CD4-positive, alpha-beta memory T cell (primary cell): ENCODE measurements at places on chromosomes 1 and 21. TPM values are rescaled to one million over a fixed set of nuclear protein-coding genes. Genes with fewer than 3 reads are reported as not detected.

DNA sequence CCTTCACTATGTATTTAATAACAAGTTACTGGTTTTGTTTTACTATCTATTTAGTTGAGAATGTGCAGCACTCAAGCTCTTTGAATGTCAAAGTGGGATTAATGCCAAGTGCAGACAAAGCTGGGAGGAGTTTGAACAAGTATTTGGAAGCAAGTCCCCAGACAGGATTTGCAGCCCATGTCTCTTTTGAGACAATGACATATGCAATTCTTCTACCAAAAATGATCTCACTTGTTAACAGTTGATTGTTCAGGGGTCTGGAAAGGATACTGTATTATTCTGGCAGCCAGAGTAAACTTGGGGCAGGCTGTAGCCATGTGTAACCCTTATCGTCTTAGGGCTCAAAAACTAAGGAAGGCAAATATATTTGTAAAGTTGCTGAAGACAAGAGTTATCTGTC is 15.8 kb downstream of the COLGALT2 start:
- no peak for DNase-seq

GRCh38 chr1:24641646-24642151 is 1.4 kb upstream of the SRRM1 start:
- no peak for DNase-seq

DNA sequence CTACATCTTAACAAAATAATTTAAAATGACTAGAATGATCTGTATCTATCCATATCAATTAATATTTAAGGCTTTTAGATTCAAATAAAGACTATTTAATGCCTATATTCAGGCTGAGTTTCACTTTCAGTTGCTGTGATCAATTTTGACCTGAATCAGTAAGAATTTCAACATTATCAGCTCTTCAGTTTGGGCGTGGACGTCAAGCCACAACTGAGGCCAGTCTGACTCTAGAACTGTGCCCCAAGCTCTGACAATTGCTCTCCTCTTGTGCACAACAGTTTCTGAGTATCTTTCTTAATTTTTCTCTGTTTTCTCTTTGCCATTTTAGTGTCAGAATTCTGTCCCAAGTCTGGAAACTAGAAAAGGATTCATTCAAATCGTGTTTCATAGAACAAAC is 1095.5 kb downstream of the PLA2G4A start:
- DNase-seq: no peak

DNA sequence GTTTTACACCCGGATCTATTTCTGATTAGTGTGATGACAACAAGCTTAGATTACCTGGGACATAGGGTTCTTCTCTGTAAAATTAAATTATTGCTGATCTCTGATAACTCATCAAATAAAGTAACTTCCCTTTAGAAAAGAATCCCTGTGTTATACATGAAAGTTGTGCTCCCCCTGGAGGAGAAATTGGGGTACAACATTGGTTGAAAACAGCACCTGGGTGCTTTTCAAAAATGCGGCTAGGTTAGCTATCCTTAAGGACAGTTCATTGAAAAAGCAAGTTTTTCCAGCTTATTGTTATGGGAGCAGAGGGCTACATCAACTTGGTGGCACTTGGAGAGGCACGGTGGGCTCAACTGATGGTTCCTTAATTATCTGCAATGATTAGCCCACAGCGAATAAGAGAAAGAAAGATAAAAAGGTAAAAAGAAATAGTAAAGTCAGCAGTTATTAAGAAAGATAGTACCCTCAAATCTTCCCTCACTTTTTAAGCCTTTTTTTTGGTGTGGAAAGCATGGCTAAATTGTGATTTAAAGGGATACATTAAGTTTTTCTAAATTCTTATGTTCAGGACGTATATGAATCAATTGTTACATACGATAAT is 97.8 kb downstream of the FMN2 start:
- DNase-seq: no peak

- no peak for DNase-seq
These were observed 122.3 kb downstream of the SYT2 start for GRCh38 chr1:202587859-202588485.

DNA sequence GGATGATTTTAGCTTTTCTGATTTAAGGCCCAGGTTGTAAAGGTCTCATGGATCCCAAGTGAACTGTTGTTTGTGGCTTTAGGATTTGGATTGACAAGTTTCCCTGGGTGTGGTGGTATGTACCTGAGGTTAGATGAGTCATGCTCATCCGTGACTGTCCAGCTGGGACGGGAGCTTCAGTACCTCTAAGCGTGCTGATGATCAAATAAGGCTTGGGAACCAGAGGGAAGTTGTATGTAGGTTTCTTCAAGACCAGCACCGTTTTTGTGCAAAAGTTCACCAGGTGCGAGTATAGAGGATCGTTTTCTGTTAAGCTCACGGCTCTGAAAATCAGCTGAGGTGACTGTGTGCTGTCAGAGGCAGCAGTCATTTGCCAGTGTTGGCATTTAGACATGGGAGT is 19.8 kb downstream of the PLA2G2E start:
- DNase-seq: no peak

DNA sequence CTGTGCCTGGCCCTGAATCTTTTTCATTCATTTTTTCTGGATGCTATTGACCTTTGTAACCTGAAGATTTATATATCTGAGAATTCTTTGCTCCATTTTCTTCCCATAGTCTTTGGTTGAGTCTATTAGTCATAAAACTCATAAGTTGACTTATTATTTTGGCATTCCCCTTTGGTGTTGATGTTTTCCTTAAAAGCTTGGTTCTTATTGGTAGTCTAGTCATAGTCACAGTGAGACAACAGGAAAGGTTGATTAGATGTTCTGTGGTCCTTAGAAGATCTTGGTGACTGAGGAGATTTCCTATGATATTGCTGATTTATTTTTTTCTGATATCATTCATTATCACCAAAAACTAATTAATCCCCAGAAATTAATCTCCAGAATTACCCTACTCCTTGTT is 86.2 kb downstream of the PTPRC start:
- no peak for DNase-seq

DNA sequence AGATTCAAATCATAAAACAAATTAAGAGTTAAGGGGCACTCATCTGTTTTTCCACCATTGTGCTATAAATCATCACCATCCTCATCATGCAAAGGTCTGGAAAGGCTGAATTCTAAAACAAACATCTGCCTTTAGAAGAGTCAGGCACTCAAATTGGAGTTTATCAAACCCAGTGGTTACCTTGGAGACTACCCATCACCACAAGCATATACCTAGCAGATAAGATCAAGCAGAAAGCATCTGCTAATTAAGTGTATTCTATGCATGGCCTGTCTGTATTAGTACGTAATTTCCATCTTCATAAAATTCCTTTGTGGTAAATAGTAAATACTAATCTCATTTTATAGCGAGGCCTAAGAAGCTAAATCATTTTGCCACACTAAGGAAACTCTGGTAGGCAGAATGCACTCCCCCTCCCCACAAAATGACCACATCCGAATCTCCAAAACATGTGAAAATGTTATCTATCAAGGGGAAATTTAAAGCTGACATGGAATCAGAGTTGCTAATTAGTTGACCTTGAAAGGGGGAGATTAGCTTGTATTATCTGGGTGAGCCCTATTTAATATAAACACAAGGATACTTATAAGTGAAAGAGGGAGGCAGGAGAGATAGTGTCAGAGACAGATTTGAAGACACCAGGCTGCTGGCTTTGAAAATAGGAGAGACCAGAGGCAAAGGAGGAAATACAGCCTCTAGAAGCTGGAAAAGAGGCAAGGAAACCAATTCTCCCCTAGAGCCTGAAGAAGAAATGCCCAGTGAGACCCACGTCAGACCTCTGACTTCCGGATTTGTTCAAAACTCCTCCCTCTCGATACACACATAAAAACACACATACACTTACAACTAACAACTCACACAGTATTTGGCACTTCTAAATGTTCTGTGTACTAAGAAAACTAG is 23.2 kb downstream of the ARID4B start:
- DNase-seq: peak; percentile 82

DNA sequence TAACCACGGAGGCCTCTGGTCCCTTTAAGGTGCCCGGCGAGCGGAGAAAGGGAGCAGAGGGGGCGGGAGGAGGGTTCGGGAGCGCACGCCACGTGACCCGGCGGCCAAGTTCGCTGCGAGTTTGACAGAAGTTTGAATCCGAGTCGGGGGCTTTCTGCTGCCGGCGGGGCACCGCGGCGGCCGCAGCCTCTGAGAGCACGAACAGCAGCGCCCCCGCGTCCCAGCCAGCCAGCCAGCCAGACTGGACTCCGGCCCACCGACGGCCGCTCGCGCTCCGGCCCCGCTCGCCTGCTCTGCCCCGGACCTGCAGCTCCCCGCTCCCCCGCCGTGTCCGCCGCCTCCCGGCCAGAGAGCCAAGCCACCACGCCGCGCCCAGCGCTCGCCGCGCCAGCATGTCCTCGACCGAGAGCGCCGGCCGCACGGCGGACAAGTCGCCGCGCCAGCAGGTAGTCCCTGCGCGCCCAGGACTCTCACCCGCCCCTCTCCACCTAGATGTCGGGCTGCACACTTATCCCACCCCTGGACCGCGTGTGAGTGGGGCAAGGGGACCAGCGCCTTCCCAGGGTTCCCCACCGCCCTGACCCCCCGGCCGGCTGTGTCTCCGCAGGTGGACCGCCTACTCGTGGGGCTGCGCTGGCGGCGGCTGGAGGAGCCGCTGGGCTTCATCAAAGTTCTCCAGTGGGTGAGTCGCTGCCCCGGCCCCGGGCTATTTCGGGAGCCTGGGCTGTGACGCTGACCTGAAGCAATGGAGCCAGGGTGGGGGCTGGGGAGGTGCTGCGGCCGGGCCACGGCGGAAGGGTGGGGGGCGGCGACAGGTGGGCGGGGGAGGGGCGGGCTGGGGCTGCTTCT is at the start of gene SYPL2:
Gene SYPL2, plus strand, starts transcription at position 95 of the 849 bp plus-strand sequence. Its CDS starts 298 bp downstream, at position 393.
- no peak for DNase-seq

DNA sequence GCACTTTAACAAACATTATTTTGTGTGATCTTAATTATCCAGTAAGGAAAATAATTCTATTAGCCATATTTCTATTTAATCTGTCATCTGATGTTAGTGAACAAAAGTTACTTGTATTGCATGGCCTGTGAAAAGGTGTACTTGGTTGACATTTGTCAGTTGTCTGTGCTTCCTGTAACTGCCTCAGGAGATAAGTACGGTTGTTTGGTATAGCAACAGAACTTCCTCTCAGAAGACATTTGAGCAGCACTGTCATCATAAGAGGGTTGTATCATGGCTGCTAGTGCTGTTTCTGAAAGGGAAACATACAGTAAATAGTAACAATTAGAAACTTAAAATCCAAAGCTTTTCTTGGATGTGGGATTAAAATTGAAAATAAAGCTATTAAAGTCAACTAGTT is 3.4 kb downstream of the BLZF1 start:
- DNase-seq: no peak

DNA sequence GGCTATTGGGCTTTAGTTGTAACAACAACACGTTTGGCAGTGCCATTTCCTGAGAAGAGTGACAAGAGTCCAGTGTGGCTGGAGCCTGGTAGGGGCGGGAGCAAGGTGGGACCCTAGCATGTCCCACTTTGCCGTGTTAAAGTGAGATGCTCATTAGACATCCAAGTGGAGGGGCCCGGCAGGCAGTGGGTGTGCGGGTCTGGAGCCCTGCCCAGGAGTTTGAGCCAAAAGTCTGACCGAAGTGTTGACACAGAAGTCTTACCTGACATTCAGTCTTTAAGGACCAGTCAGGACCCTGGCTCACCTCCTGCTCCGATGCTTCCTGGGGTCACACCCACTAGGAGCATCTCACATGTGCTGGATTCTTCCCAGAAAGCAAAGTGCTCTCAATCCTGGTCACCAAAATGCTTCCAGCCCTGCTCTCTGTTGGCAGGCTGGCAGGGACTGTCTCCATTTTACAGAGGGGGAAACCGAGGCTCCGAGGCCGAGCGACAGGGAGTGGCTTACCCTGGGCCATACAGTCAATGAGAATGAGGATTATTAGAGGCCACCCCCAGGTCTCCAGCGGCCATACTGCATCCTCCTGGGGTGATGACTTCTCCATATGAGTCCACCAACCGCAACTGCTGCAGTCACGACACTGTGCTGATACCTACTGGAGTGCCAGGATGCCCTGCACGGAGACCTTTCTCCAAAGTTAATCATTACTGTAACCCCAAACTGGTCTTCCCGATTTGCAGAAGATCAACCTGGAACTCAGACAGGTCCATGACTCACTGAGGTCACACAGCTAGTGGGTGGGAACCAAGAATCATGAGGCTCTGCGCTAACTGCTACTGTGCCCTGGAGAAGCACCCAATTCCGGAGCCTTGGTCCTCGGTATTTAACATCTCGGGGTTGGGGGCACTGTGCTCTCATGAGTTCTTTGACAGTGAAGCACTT is 112.7 kb downstream of the PRDM2 start:
- DNase-seq: no peak

DNA sequence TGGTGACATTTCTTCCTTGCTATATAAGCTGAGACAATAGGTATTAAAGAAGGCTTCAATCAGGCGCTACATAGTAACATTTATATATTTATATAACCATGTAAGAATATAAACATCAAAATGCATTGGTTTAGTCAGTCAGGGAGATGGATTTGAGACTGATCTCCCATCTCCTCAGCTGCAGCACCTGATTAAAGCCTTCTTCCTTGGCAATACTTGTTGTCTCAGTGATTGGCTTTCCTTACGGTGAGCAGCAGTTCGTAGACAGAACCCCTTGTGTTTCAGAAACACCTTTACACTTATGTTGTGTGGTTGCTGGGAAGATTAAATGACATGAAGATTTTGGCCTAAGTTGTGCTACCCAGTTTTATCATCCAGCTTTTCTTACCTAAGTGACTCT is 323.3 kb upstream of the DUSP10 start:
- DNase-seq: no peak

GRCh38 chr1:91031081-91031480 is 9.2 kb upstream of the ZNF644 start:
- no peak for DNase-seq

Gene GNG5
- 205 TPM for polyA plus RNA-seq

Gene SELENBP1
- polyA plus RNA-seq: not detected
